ENCODE measurements at places on chromosomes 11 and 22.

DNA sequence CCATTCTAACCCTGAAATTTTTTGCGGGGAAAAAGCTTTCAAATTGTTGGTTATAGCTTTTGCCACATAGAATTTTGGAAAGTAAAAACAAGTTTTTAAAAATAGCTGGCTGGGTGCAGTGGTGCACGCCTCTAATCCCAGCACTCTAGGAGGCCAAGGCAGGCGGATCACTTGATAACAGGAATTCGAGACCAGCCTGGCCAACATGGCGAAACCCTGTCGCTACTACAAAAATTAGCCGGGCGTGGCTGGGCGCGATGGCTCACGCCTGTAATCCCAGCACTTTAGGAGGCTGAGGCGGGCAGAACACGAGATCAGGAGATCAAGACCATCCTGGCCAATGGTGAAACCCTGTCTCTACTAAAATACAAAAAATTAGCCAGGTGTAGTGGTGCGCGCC, 54.9 kb downstream of the TNRC6B start:
- DNase-seq = no peak

- no peak for DNase-seq
Measured at GRCh38 chr22:50672041-50672440, 582 bp upstream of the SHANK3 start.

DNA sequence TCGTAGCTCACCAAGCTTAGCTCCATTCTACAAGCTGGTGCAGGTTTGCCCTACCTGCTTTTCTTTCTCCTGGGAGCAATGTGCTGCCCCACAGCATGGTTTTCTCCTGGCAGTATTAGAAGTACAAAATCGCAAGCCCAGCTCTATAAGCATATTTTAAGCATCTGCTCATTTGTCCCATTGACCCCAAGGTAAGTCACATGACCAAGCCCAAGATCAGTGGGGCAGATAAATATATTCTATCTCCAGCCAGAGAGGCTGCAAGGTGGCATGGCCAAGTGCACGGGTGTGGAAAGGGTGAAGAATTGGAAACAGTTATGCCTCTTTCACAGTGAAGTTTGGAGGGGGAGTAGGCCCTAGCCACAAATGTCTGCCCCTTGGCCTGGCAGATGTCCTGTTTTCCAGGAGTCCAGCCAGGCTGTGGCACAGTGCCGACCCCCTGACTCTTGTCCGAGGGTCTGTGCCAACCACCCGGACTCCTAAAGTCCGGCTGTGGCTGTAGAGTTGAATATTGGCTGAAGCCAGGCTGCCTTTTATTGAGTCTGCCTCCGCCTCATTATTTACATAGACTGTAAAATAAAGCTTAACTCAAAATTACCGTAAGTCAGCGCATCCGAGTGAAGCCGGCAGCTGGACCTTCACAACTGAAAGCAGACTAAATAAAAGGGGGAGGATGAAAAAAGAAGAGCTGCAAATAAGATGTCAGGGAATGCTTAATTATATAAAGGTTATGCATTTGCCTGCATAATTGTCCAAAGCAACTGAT, 165.7 kb downstream of the COMMD9 start:
- DNase-seq = no peak

GRCh38 chr11:1202776-1203504, 19.9 kb upstream of the MUC5B start:
- DNase-seq = peak; percentile 75

GRCh38 chr22:38220653-38221386, 19.0 kb downstream of the MAFF start:
- no peak for DNase-seq

DNA sequence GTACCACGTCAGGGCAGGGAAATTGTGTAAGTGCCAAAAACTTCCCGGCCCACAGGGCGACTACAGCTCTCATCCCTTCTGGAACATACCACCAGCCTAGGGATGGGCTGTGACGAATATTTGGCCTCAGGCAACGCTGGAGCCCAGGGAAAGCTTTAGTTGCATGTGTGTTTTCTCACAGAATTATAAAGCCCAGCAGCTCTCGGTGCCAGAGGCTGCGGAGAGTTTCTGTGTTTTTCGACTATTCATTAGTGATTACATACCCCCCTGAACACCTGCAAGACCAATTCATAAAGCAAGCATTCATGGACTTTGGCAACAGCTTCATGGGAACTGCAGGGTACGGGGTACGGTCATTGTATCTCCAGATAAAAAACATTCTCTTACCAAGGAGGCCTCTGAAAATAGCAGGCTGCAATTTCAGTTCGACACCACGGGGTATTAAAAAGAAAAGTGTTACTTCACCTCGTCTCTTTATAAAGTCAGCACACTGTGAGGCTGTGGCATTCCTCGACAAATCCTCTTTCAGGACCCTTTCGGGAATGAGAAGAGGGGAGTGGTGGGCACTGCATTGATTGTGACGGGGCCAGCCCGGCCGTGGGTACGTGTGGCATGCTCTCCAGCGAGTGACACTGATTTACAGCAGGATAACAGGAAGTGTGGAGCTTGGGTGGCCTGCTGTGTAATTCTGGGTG, 243.6 kb upstream of the SORL1-AS1 start:
- no peak for DNase-seq

DNA sequence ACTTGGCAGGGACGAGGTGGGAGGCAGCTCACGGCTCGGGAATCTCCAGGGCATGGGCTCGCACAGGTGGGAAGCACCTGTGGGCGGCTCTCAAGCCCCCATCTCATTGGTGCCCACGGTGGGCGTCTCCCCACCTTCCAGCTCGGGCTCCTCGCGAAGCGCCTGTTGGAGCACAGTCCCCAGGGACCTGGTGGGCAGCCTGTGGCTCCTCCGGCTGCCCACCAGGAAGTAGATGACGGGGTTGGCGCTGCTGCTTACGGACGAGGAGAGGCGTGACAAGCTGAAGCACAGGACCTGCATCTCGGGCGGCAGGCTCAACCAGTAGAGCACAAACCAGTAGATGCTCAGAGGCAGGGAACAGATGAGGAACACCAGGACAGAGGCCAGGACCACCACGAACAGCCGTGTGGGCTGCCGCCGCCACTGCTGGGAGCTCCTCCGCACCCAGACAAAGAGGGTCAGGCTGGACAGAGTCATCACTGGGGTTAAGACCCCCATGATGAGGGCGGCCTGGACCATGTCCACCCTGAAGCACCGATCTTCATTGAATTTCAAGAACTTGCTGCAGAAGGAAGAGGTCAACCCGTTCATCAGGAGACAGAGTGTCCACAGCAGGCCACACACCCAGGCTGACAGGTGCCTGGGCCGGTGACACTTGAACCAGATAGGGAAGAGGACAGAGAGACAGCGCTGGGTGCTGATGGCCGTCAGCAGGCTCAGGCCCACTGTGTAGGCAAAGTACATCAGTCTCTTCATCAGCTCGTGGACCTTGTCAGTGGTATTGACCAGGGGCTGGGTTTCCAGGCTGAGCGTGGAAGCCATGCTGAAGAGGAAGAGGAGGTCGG, 633 bp downstream of the MRGPRD start:
- no peak for DNase-seq

DNA sequence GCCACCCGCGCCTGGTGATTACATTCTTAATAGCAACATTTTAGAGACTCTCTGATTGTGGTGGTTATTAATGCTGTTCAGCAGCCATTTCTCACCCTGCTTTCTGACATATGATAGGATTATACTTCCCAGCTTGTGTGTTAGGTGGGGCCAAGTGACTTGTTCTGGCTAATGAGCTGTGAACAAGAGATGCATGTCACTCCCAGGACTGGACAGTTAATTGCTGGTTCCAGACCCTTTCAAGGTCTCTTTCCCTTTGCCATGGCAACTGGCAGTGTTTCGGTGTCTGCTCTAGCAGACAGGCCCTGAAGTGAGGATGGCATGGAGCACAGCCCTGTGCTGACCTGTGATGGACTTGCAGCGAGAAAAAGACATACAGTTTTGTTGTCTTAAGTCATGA, 8.9 kb upstream of the PTPRJ start:
- DNase-seq = no peak

GRCh38 chr11:44162662-44163061, 67.2 kb downstream of the EXT2 start:
- DNase-seq = no peak

DNA sequence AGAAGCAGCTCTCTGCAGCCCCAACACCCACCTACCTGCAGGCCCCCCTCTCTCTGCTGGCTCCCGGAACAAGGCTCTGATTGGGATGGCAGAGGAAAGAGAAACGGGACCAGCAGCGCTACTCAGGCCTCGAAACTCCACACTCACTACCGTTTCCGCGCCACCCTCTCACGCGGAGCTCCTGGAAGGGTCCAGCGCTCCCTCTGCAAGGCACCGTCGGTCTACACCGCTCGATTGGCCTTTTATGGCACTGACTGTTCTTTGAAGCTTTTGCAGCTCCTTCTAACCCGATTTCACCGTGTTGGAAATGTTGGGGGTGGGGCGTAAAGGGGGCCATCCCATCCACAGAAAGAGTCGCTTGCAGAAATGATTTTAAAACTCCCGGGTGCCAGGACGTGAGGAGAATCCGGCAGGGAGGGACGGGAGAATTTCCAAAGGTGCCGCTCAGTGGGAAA, 323 bp upstream of the PANX1 start:
- DNase-seq = peak; percentile 85

DNA sequence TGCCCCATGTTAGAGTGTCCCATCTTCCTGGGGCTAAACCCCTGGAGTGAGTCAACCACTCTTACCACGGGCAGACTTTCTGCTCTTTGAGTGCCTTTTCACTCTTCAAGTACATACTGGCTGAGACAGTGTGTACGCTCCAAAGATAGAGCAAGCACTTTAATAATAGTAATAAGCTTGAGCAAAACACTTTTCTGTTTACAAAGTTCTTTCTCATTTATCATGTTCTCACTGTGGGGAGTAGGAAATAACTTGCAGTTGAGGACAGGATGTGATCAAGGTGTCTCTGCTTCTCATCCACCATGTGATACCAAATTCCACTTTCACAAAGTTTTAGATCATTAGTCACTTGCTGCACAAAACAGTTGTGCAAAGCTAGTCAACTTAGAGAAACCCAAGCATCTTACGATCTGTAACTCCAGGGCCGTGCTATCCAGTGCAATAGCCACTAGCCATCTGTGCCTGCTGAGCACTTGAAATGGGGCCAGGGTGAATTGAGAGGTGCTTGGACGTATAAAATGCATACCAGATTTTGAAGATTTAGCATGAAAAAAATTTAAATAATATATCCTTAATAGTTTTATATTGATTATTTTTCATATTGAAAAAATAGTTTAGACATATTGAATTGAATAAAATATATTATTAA, 135.3 kb downstream of the KIF18A start:
- DNase-seq = peak; percentile 35

- DNase-seq = no peak
Measured at GRCh38 chr11:81967242-81967641, 766.4 kb downstream of the FAM181B start.

GRCh38 chr11:119412072-119412471, 10.9 kb downstream of the THY1 start:
- no peak for DNase-seq

- peak; percentile 96 for DNase-seq
Measured at GRCh38 chr11:64181506-64182411, 4.2 kb upstream of the STIP1 start.

DNA sequence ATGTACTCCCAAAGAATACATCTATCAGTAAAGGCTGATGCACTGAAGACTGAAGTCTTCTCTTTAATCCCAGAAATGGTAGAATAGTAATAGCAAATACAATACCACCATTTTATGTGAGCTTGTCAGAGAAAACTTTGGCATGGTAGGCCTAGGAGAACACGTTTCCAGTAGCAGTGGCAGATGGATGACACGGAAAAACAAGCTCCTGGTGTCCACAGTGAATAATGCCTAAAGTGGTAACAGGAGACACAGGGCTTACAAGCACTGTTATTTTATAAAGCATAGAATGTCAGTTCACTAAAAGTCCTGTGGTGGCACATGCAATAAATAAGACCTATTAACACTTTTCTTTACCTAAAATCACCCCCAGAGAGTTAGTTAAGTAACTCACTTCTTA, 277.6 kb downstream of the TTC28 start:
- no peak for DNase-seq

DNA sequence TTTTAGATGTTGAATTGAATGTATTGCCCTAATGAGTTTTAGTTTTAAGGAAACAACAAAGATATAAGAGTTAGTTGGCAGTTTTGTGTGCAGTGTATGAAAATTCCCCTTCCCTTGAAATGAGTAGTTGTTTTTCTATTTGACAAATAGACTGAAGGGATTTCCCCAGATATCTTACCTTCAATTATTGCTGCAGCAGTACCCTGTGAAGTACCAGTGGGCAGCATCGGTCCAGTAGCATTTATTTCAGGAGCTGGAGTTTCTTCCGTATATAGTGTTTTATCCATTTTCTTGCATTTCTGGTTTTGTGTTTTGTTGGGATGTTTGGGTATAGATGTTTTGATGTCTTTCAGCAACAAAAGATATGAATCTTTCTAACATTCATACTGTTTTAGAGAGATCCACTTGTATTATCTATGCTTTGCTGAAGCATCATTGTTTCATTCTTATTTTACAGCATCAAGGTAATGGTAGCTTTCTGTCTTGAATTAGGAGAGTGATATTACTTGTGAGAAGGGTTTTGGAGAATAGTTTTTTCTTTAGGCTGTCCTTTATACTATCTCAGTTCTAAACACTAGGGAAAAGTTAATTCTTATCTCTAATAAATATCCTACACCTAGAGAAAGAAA, 7.4 kb downstream of the KMT2A start:
- DNase-seq = no peak

GRCh38 chr22:43745411-43745770, 66.7 kb downstream of the EFCAB6 start:
- DNase-seq = peak; percentile 45

DNA sequence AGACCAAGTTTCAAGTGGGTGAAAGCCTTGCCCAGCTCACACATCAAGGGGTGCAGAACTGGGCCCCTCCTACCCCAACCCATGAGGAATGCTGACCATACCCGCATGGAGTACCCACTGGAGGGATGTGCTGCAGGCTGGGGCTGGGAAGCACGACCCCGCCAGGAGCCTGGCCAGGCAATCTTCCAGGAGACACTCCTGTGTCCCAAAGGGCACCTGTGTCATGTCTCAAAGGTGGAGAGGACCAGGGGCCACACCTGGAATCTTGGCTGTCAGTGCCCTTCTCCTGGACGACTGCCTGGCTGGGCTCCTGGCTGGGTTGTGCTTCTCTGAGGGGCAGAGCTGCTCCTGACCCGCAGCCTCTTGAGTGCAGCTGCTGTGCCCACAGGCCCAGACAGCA, 6.7 kb downstream of the ARAP1 start:
- DNase-seq = no peak

GRCh38 chr11:117789241-117789640, 7.8 kb downstream of the DSCAML1 start:
- no peak for DNase-seq

- DNase-seq = no peak
Measured at GRCh38 chr22:30490399-30490798, 15.1 kb downstream of the SEC14L4 start.

GRCh38 chr11:2927121-2927800, 2.0 kb downstream of the PHLDA2 start:
- DNase-seq = no peak
